Left colon (tissue), 2 donors: ENCODE measurements at places on chromosomes 7 and 10. TPM values are rescaled to one million over a fixed set of nuclear protein-coding genes. Genes with fewer than 3 reads are reported as not detected.

THNSL1 gene
- 3.0 TPM for total RNA-seq

NEUROD6 gene
- not detected for total RNA-seq

CCDC7 gene
- 11.4 TPM for total RNA-seq

CPN1 gene
- not detected for total RNA-seq

IGF2BP3 gene
- total RNA-seq = not detected

PKD2L1 gene
- total RNA-seq = 0.20 TPM

PROSER2 gene
- total RNA-seq = 10.3 TPM

LMOD2 gene
- not detected for total RNA-seq

PDGFA gene
- 80.2 TPM for total RNA-seq

CYP2E1 gene
- total RNA-seq = 0.92 TPM

RADIL gene
- 1.4 TPM for total RNA-seq

TRIM73 gene
- 6.4 TPM for total RNA-seq

VWDE gene
- total RNA-seq = 1.3 TPM

PHYHIPL gene
- total RNA-seq = 0.45 TPM

TLX1 gene
- 1.7 TPM for total RNA-seq

TMEM229A gene
- total RNA-seq = not detected

SORBS1 gene
- total RNA-seq = 120 TPM

PVRIG gene
- total RNA-seq = 1.1 TPM

LLCFC1 gene
- not detected for total RNA-seq

FLNC gene
- total RNA-seq = 2.4 TPM

PNLIPRP3 gene
- total RNA-seq = 0.14 TPM

CPA4 gene
- not detected for total RNA-seq

EMX2 gene
- not detected for total RNA-seq

ZNF3 gene
- 37.2 TPM for total RNA-seq

HTR5A gene
- not detected for total RNA-seq

CFTR gene
- total RNA-seq = 133 TPM

ZNF212 gene
- total RNA-seq = 9.7 TPM

DPP6 gene
- 0.37 TPM for total RNA-seq

ARMS2 gene
- not detected for total RNA-seq

AKR1D1 gene
- total RNA-seq = not detected

CDC14C gene
- total RNA-seq = not detected

TMEM196 gene
- total RNA-seq = not detected

CUZD1 gene
- 0.64 TPM for total RNA-seq

SRPK2 gene
- total RNA-seq = 35.0 TPM

PGAM2 gene
- total RNA-seq = 0.64 TPM

HERC4 gene
- total RNA-seq = 63.9 TPM

DGKI gene
- total RNA-seq = 0.24 TPM

LEP gene
- 0.75 TPM for total RNA-seq

CXCL12 gene
- 15.5 TPM for total RNA-seq

NFE2L3 gene
- total RNA-seq = 13.4 TPM

TAS2R41 gene
- total RNA-seq = not detected

EPDR1 gene
- total RNA-seq = 10.5 TPM

FEZF1 gene
- total RNA-seq = not detected

GIMAP4 gene
- total RNA-seq = 8.4 TPM

CDH23 gene
- 2.2 TPM for total RNA-seq
